ENCODE measurements at places on chromosomes 7 and 10.

GRCh38 chr7:15167912-15168311, 265.4 kb upstream of the DGKB start:
- no peak for DNase-seq

GRCh38 chr10:96992721-96993120, 160.6 kb downstream of the LCOR start:
- DNase-seq, result no peak

DNA sequence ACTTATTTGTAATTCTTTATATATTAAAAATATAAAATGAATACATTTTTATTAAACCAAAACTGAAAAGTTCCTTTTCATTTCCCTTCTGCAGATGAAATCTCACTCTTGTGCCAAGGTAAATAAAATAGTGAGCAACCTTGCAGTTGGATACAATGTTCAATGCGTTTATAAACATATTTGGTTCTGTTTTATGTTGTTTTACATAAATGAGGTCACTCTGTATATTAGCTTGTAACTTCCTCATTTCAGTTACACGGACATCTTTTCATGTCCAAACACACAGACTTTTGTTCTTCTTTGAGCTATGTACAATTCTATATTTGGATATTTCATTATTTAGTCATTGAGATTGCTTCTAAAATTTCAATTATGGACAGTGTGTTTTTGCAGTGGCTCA, 107.7 kb downstream of the BBS9 start:
- no peak for DNase-seq

GRCh38 chr10:104067525-104067924, 18.2 kb downstream of the COL17A1 start:
- DNase-seq, result no peak

GRCh38 chr7:45985902-45986301, 64.8 kb upstream of the IGFBP3 start:
- no peak for DNase-seq

DNA sequence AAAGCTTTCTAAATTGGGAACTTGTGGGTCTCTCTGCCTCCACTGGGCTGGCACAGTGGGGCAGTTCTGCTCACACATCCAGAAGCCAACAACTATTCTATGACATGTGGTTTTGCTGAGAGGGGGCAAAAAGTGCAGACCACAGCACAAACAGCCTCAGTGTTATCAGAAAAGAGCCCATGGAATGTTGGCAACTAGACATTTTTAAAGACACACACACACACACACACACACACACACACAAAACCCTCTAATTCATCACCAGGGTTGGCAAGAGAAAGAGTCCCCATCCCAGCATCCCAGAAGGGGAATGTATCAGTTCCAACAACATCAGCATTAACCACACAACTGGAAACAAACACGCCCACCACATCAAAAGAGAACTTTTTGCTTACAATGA, 117.1 kb downstream of the FGFR2 start:
- no peak for DNase-seq

DNA sequence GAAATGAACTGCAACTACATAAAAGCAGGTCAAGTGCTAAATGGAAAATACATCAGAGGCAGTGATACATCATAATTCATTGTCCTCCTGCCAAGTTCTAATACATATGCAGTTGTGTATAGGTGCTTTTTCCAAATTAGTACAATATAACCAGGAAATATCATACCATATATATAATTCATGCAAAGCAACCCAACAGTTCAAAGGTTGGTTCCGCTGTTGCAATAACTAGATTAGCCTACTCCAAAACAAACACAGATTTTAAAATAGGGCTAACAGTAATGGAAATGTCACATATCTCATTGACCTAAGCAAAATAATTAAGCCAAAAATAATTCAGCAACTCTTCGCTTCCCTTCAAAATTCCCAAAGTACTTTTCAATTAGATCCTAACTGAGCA, 88.9 kb upstream of the NEBL start:
- no peak for DNase-seq

- no peak for DNase-seq
Observed at GRCh38 chr10:11746883-11747539, 4.8 kb downstream of the ECHDC3 start.

All from GM12892 (cell line).